Endothelial cell (in vitro differentiated cells): ENCODE measurements at places on chromosomes 5 and 9. TPM values are rescaled to one million over a fixed set of nuclear protein-coding genes. Genes with fewer than 3 reads are reported as not detected.

GRCh38 chr9:129174724-129175514, 3.1 kb downstream of the IER5L start:
- peak; percentile 66 for DNase-seq

DNA sequence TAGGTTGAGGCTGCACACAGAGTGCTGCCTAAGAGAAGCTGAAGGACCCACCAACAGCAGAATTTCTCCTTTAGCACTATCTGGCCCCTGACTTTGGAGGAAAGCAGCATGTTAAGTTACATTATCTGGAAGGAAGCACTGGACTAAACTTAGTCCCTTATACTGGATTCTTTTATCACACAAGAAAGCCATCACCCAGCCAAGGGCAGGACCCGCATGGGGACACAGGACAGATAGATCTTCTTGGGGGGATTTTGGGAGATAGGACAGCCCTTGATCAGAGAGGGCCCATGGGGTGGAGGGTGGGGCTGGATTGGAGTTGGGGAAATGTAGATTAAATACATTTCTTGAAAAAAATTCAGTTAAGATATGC, 14.4 kb downstream of the ANKRD33B start:
- no peak for DNase-seq

UGT3A1 gene
- 0.85 TPM for total RNA-seq

GRCh38 chr5:43533646-43534045, 18.7 kb upstream of the C5orf34 start:
- no peak for DNase-seq

- no peak for DNase-seq
Observed at GRCh38 chr9:98836206-98836605, 28.7 kb downstream of the GALNT12 start.

HEMGN gene
- 0.44 TPM for total RNA-seq
